Aorta (tissue), 5 donors: ENCODE measurements at places on chromosomes 7 and 10. TPM values are rescaled to one million over a fixed set of nuclear protein-coding genes. Genes with fewer than 3 reads are reported as not detected.

GRCh38 chr10:125162120-125162931 is 2.0 kb upstream of the CTBP2 start:
- peak; percentile 76 for DNase-seq

GRCh38 chr7:17022920-17023319 is 141.1 kb upstream of the AGR3 start:
- DNase-seq: no peak

Gene VAX1
- total RNA-seq: not detected

Gene PTPN12
- 96.5 TPM for total RNA-seq

Gene SFXN2
- 8.3 TPM for total RNA-seq

Gene ACADSB
- total RNA-seq: 17.9 TPM
